ENCODE measurements at places on chromosomes 16 and 17.

DNA sequence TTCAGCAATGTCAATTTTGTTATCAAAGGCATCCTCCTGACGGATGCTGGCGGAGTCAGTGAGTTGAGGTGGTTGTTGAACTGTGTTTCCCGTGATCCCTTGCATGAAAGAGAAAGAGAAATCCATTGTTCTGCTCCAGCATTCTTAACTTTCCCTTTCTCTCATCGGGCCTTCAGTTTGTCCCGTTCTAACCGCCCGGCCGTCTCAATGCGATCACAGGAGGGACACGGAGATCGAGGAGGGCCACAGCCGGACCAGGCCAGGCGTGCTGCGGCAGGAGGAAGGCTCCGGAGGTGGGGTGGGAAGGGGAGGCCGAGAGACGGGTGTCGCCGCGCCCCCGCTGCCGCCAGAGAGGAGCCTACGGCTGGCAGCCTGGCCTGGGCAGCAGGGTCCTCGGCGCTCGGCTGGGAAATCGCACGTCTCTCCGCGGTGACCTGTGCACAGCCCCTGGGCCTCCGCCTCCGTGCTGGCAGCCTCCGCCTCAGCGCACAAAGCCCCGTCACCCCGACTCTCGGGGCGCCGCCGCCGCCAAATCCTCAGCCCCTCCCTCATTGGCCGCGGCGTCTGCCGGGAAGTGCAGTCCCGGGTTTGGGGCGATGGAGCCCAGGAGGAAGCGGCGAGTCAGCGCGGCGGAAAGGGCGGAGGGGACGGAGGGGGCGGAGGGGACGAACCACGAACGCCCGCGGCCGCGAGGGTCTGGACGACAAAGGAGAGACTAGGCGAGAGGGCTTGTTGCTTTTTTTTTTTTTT lies 38.1 kb downstream of the SOST start:
- peak; percentile 86 for DNase-seq

DNA sequence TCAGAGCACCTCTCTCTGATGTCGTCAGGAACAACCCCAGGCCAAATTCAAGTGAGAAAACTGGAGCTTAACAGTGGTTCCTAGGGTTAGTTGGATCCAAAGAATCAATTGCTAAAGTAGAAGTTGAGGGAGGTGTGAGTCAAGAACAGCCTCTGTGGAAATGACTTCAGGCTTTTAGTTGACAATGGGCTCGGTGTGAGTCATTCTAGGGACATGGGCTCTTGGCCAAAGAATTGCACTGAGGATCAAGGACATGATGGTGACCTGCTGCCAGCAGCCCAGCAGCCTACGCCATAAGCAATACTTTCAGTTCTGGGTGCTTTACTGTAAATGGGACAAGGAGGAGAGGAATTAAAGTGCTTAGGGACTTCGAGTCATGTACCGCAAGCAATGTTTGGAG lies 32.1 kb upstream of the SMURF2 start:
- no peak for DNase-seq

GRCh38 chr17:32596628-32597027 lies 109.8 kb downstream of the CDK5R1 start:
- DNase-seq: no peak

DNA sequence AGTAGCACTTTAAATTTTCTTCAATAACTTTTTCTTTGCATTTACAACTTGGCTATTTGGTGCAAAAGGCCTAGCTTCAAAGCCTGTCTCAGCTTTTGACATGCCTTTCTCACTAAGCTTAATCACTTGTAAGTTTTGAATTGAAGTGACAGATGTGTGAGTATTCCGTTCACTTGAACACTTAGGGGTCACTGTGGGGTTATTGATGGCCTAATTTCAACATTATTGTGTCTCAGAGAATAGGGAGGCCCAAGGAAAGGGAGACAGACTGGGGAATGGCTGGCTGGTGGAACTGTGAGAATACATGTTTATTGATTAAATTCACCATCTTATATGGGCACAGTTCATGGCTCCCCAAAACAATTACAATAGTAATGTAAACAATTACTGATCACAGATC lies 84.1 kb downstream of the TAOK1 start:
- no peak for DNase-seq

DNA sequence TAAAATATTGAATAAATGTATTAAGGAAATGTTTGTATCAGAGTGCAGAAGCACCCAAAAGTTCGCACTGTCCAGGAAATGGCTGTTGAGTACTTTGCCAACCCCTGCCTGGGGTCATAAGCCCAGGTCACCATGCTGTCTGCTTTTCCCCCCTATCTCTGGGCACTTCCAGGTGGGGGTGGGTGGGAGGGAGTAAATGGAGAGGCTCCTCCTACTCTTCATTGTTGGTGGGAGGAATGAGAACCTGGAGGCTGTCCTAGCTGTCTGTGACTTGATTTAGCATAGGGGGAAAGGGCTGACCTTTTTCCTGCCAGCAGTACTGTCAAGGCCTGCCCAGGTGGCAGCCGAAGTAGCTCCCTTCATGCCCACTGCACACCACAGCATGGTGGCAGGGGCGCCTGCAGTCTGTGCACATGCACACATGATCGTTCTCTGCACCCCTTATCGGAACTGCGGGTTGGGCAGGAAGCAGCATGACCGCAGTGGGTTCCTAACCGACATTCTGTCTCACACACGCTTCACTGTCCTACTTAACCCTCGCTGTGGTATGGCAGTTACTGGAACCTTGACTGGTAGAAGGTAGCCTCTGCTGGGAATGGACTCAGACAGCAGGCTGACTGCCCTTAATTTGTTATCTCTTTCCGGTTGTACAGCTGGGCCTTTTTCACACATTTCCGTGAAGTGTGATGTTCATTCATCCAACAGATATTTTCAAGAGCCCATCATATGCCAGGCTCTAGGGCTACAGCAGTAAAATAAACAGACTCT lies 41.5 kb downstream of the LDHD start:
- peak; percentile 90 for DNase-seq

- no peak for DNase-seq
These were observed 27.1 kb downstream of the PPM1D start for GRCh38 chr17:60627124-60627523.

DNA sequence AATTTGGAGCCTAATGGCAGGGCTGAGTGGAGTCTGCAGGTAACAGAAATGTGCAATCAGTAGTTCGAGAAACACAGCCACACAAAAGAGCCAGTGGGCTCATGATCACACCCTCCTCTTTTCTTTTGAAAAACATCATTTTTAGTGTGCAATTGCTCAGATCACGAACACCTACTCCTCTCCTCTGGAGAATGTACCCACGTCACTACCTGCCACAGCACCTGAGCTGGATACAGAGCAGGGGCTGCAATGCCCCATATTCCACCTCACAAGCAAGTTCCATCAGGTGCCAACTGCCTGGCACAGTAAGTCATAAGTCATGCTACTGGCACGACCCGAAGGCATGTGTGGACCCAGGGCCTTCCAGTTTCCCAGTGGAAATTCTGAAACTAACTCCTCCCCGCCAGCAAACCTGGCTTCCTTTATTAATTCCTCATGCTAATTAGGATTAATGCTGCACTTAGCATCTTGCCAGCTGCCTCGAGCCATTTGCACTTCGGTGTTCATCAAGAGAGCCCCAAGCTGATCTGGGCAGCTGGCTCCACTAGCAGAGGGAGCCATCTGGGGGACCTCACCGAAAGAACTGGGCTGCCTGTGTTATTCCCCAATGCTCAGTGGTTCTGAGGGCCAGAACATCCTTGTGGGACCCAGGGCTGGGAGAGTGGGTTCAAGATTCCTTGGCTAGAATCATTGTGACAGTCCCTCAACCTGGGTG lies 2.4 kb downstream of the CACNG4 start:
- no peak for DNase-seq

DNA sequence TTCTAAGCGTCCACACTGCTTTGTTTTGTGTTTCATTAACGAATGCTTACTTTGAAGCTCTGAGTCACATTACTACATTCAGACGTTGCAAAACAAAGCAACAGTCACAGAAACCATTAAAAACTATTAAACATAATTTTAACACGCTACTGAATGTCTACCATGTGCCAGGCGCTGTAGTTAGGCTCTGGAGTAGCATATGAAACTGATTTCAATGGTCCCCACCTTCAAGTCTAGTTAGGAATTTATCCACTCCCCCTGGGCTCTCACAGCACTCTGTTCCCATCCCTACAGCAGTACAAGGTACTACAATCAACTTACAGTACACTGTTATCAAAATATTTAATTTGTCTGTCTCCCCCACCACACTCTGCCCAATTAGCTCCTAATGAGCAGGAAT lies 631 bp downstream of the UTP6 start:
- DNase-seq: no peak

DNA sequence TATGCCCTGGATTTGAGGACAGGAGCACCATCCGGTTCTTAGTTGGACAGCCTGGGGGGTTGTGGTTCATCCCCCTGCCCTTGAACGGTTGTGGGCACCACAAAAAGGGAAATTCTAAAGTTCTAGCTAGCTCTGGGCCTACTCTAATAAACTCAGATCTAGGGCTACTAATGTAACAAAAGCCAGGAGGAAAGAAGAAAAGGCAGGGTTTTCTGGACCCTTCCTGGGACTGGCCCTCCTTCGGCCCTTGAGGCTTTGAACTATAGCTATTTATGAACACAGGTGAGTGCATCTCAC lies 15.1 kb downstream of the ETV4 start:
- no peak for DNase-seq

DNA sequence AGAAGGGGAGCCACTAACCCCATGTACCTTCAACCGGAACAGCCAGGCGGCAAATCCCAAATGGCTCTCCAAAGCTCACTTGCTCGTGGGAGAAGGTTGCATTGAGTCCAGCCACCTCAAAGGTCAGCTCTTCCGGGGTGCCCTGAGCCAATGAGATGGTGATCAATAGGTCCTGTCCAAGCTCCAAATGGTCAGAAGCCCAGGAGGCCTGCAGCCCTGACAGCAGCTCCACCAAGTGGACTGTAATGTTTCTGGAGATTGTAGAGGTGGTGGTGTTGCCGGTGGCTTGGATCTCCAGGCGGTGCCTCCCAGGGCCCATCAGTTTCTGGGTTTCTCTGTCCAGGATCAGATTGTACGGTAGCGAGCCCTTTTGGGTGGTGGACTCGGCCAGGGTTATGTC lies 39.9 kb upstream of the BCO1 start:
- DNase-seq: no peak

DNA sequence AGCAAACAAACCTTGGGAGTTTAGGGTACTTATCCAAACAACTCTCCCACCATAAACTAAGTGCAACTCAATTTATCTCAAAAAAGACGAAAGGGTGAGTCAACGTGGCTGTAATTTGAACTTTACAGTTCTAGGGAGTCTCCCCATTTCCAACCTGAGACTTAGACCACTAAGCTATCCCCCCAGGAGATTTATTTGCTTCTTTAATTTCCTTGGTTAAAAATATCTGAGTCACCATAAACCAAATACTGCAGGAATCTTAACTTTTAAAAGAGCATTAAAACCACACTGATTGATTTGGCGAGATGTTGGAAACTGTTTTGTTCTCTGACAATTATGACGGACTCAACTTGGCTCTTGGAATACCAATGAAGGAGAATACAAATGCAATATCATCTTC lies 299.3 kb upstream of the SOX9 start:
- no peak for DNase-seq

DNA sequence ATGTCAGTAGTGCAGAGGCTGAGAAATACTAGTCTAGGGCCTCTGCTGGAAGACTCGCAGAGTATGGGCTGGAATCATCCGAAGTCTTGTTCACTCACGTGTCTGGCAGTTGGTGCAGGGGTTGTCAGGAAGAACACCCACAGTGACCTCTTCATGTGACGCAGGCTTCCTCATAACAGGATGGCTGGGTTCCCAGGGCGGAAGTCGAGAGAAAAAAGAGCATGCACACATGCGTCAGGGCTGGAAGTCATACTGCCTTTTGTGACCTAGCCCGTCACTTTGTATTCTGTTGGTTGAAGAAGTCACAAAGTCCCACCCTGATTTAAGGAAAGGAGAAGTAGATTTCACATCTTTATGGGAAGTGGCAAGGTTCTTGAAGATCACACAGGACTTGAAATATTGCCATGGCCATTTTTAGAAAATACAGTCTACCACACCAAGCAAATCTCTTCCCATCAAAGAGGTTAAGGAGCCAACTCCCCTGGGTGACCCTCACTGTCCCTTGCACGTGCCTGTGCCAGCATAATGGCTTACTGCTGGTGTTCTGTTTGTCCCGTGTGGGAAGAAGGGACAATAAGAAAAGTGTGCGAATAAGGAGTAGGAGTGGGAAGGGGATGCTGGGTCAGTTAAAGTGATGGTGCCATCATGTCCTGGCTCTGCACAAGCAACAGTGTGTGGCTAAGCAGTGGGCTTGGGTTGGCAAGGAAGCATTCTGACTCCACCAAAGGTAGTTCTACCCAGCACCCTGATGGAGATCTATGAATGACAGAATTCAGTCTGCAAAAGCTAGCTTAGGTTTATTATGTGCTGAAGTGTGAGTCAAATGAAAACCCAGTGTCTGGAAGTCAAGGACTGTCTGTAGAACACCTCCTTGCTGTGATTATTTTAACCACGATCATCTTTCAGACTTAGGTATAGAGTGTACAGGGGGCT lies 28.1 kb downstream of the HEATR3 start:
- DNase-seq: no peak

GRCh38 chr17:31136319-31136718 lies 41.5 kb downstream of the NF1 start:
- no peak for DNase-seq

DNA sequence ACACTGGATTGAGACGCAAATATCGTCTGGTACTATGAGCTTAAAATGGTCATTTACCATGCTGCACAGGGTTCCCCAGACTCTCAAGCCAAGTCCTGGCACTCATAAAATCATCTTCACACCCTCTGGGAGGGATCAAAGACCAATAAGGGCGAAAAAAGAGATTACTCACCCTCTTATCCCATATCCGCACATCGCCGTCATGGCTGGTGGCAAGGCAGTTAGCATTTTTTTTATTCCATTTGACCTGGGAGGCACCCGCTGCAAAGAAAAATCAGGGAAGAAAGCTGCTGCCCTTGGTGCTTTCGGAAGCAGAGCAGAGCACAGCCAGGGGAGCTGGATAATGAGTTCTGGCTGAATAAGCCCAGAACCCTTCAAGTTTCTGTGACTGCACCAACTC lies 42.4 kb downstream of the WDR59 start:
- DNase-seq: no peak

GRCh38 chr17:52824542-52824941 lies 666.0 kb upstream of the CA10 start:
- DNase-seq: no peak

DNA sequence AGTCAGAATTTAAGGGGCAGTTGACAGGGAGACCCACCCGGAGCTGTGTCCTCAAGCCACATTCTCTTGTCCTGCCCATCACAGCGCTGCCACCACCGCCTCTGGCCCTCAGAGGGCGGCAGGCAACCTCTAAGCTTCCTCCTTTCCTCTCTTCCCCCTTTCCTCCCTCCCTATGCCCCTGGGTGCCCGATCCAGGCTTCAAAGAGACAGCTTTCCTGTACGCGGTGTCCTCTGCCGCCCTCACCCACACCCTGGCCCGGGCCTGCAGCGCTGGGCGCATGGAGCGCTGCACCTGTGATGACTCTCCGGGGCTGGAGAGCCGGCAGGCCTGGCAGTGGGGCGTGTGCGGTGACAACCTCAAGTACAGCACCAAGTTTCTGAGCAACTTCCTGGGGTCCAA lies 23.5 kb downstream of the WNT9B start:
- no peak for DNase-seq

- DNase-seq: no peak
These were observed 291.3 kb downstream of the WWOX start for GRCh38 chr16:78390508-78391324.

All from stimulated activated effector memory CD8-positive, alpha-beta T cell treated with anti-CD3 and anti-CD28 coated beads, Interleukin-12 subunit alpha, Interleukin-12 subunit beta, amount 100 ng/mL, for 72 hours (primary cell).